Left colon (tissue), 2 donors: ENCODE measurements at places on chromosomes 11 and 22. TPM values are rescaled to one million over a fixed set of nuclear protein-coding genes. Genes with fewer than 3 reads are reported as not detected.

- DNase-seq: no peak
Observed at GRCh38 chr11:14079011-14079410, 116.5 kb downstream of the SPON1 start.

- DNase-seq: no peak
Observed at GRCh38 chr11:102186551-102187191, 76.4 kb downstream of the YAP1 start.

- DNase-seq: no peak
Observed at GRCh38 chr11:135069890-135070289, 657.8 kb upstream of the B3GAT1 start.

DNA sequence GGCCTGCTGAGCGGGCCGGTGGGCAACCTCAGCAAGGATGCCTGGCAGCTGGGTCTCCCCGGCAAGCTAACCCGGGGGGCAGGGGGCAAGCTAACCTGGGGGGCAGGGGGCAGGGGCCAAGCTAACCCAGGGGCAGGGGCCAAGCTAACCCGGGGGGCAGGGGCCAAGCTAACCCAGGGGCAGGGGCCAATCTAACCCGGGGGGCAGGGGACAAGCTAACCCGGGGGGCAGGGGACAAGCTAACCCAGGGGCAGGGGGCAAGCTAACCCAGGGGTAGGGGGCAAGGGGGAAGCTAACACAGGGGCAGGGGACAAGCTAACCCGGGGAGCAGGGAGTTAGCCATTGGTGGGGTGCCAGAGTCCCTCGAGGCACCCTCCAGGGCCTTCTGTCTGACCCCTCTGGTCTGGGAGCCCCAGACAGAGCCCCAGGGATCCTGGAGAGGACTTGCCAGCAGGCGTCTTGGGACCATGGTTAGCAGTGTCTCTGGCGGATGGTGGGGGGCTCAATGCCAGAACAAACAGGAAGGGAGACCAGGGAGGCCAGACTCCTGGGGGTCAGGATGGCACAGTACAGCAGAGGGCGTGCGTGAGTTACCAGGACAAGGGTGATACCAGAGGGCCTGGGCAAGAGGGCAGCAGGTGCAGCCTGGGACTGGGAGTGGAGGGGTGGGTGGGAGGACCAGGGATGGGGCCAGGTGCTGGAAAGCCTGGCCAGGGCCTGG, 16.1 kb downstream of the IGF2 start:
- DNase-seq: no peak

The CDCA5 gene
- total RNA-seq: 3.0 TPM

DNA sequence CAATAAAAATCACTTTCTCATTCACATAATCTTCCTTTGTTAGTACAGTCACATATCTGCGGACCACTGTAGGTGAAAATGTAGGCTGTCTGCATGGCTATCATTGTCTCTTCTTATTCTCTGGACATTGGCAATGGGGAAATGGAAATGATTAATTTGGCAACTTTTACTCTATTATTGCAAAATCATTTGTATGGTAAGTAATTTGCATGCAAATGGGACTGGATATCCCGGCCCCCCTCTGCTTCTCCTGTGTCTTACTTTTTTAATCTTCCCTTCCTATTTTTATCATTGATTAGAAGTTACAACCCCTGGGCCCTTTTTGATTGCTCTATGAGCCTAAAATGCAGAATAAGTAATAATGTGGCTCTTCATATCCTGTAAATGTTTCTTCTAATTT, 6.0 kb downstream of the GRK3 start:
- DNase-seq: no peak

GRCh38 chr22:24432059-24432853, 4.9 kb downstream of the ADORA2A start:
- peak; percentile 72 for DNase-seq

DNA sequence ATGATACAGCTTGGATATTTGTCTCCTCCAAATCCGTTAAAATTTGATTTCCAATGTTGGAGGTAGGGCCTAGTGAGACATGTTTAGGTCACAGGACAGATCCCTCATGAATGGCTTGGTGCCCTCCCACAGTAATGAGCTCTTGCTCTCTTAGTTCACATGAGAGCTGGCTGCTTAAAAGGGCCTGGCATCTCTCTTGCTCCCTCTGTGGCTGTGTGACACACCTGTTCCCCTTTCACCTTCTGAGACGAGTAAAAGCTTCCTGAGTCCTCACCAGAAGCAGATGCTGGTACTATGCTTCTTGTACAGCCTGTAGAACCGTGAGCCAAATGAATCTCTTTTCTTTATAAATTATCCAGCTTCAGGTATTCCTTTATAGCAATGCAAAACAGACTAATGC, 3.5 kb downstream of the VPS37C start:
- no peak for DNase-seq

GRCh38 chr11:100208207-100208606, 478.9 kb upstream of the ARHGAP42 start:
- no peak for DNase-seq

DNA sequence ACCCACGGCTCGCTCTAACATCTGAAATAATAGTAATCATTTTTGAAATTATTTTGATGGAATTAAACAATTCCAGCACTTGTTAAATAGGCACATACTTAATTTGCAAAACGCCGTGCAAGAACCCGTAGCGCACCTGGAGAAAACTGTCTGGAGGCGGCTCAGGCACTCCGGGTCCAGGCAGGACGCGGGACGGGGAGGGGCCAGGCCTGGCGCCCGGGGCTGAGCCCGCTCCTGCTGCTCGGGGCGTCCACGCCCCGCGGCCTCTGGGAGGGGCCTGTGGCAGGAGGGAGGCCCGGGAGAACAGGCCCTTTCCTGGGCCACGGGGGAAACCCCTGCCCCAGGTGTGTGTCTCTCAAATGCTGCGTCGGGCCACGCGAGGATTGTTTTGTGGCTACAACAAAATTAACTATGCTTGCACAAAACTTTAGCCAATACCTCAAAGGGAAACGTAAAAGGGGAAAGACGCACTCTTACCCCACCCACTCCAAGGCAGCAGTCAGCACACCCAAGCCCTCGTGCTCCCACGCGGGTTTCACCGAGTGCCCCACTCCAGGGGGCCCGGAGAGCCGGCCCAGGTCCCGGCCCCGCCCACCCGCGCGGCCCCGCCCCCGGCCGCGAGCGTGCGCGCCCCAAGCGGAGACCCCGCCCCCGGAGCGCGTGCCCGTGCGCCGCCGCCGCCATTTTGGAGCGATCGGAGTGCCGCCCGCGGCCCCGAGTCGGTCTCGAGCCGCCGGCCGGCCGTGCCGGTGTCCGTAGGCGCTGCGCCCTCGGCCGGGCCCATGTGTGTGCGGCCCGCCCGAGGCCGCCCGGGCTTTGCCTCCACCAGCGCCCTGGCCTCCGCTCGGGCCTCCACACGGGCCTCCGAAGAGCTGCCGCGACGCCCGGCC, at the start of gene PPP6R2:
Gene PPP6R2 (plus strand): TSS at position 677 of the 890 bp plus-strand sequence. CDS start 50,582 bp downstream, outside the sequence.
- peak; percentile 90 for DNase-seq

GRCh38 chr22:40853333-40853732, 3.1 kb downstream of the ST13 start:
- no peak for DNase-seq

GRCh38 chr11:130318031-130318673, 3.4 kb upstream of the ZBTB44 start:
- no peak for DNase-seq

The PRSS23 gene
- 54.3 TPM for total RNA-seq

DNA sequence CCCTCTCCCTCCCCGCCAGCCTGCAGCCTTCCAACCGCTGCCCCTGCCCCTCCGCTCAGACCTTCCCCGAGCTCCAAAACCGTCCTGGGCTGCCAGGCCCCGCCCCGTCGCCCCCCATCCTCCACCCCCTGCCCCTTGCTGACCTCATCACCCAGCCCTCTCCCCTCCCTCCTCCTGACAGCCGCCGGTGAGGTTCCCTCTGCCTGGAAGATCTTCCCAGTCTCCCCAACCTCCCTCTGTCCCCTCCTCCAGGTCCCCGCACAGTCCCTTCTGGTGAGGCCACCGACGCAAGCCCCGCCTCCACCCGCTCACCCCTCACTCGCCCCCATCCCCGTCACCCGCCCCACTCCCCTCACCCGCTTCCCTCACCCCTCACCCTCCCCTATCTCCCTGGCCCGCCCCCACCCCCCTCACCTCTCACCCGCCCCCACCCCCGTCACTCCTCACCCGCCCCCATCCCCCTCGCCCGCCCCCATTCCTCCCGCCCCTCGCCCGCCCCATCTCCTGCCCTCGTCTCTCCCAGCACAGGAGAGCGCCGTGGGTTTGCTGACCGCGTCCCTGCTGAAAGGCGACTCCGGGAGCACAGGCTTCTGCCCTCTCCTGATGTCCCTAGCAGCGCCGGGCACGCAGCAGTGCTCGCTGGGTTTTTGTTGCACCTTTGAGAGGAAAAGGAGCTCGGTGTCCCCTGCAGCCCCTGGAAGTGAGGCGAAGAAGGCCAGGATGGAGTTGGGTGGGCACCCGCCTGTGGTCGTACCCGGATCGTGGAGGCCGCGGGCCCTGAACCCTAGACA, 16.4 kb upstream of the UPK3A start:
- peak; percentile 57 for DNase-seq

DNA sequence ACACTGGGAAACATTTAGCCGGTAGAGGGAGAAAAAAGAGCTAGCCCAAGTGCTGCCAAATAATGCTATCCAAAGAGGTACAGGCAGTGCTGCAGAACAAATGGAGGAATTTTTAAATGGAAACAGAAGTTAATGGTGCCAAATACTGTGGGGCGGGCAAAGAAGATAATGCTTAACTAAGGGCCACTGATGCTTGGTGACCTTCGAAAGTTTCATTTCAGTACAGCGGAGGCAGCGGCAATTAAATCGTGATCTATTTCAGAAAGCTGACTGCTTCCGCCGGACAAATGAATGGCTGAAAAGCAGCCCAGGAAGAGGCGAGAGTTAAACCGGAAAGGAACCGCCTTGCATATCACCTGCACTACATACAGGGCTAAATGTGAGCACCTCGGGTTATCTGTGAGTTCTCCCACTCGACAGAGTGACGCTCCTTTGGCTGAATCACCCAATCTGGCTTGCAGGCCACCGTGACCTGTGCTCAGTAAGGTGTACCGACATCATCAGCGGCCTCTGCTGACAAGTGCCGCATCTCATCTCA, 42.1 kb downstream of the CADM1 start:
- no peak for DNase-seq

The MFNG gene
- total RNA-seq: 10.4 TPM

DNA sequence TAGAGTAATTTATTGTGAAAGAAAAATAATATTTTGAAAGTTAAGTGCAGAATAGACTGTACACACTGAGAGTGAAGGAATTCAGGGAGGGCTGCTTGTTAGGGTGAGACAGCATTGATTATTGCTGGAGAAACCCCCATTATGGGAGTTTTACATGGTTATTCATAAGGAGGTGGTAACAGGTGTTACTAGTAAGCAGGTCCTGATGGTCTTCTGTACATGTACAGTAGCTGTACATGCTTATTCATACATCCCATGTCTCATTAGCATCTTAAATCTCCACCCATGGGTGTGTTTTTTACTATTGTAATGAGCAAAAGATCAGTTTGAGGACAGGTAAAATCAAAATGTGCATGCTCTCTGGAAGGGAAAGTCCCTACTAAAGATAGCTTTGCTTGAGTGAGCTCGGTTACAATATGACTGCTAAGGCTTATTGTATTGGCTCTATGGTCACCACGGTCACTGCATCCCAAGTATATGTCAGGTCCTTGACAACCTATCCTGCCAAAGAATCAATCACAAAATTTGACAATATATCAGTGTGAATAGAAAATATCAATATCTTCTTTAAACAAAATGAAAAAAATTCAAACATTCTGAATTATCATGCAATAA, 6.2 kb downstream of the KDM4F start:
- DNase-seq: no peak

The SCGB1D2 gene
- not detected for total RNA-seq

The ELF5 gene
- not detected for total RNA-seq

DNA sequence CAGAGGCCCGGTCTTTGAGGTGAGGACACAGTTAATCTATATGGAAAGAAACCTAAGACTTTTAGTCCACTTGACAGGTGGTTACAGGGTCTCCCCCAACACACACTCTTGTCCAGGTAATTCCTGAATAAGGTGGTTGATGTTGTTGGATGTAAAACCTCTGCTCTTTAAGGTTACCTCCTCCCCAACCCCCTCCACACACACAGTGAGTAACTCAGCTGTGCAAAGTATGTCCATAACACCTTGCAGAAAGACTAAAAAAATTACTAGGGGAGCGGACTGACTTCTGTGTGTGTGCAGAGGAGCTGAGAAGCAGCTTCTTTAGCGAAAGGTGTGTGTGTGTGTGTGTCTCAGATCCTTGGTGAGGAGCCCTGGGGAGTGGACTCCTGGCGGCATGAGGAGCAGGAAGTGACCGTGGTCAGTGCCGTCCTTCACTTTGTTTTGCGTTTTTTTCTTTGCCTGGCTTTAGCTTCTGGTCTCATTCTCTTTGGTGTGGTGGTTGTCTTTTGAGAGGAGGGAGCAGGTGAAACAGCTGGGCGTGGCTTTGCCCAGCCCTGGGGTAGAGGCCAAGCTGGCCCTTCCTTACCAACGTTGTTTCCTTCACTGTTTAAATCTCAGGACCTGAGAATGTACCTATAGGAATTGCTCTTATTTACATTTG, 1.7 kb downstream of the ZBED4 start:
- no peak for DNase-seq
